Renal cortex interstitium (tissue), 15 donors: ENCODE measurements at places on chromosomes 11 and 22. TPM values are rescaled to one million over a fixed set of nuclear protein-coding genes. Genes with fewer than 3 reads are reported as not detected.

GRCh38 chr11:19460718-19461405 is 220.1 kb upstream of the E2F8 start:
- DNase-seq, result no peak

DNA sequence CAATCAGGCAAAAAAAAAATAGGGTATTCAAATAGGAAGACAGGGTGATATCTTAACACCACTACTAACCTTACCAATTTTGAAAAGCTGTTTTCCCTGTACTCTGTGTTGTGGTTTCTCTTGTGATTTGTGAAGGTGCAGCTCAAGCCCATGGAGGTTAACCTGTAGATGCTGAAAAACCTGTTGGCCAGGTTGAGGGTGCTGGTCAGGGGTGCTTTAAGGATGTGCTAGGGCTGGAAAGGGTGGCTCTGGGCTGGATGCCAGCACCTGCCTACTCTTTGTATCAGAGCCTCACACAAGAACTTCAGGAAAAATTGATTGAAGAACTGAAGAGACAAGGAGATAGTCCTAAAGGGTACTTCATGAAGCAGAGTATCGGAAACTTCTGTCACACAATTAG is 18.3 kb upstream of the OR5M8 start:
- DNase-seq, result no peak

DNA sequence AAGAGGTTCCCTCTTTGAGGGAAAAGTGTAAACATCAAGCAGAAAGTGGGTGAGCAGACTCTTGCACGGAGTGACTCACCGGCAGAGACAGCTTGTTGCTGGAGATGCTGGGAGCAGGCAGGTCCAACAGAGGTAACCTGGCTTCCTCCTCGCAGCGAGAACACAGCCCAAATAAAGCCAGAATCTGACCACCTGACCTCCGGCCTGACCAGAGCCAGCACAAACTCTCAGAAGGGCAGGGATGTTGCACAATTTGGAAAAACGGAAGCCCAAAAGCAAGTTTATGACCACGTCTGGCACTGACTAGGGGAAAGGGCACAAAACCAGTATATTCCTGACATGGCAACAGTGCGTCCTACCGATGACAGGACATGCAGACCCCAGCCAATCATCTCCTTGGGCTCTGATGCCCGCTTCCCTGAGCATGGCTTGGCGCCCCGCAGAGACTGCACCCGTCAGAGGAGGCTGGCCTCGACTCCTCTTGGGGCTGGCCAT is 5.4 kb downstream of the SMCO4 start:
- DNase-seq, result no peak

- no peak for DNase-seq
Measured at GRCh38 chr11:24005202-24005876, 491.5 kb upstream of the LUZP2 start.

DNA sequence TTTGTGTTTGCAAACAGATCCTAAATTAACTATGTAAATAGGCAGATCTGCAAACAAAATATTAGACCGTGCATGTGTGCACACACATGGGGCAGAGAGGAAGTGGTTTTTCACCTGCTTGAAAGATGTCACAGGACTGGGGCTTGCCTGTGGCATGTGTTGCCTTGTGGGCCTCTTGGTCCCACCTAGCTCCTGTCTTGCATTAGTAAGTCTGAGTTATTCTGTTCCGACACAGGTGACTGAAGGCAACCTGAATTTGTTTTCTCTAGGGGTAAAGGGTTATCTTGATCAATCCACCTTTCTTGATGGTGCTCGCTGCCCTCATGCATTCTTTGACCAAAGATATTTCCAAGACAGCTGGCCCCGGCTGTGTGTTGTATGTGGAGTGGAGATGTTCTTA is 667.5 kb downstream of the NTM start:
- DNase-seq, result no peak

- no peak for DNase-seq
Measured at GRCh38 chr11:114796954-114797721, 118.8 kb downstream of the NXPE2 start.

- DNase-seq, result no peak
Measured at GRCh38 chr11:64455456-64456261, 96.7 kb downstream of the RPS6KA4 start.

- no peak for DNase-seq
Measured at GRCh38 chr11:110094298-110095285, 1.4 kb downstream of the ZC3H12C start.

DNA sequence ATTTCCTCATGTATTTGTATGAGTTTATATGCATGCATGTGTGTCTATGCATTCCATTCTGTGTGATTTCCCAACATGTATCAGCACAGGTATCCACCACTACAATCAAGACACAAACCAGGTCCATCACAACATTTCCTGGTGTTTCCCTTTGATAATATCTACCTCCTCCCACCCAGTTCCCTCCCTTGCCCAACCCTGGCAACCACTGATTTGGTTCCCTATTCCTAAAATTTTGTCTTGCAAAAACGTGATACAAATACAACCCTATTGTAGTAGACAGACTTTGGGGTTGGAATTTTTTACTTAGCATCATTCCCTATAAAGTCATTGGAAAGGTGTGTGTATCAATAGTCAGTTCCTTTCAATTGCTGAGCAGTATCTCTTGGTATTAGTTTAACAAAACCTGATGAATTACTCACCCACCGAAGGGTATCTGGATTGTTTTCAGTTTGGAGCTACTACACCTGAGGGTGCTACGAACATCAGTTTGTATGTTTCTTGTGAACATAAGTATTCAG is 51.8 kb upstream of the IGLL5 start:
- no peak for DNase-seq

GRCh38 chr11:133403900-133404299 is 128.4 kb downstream of the OPCML start:
- DNase-seq, result no peak

GRCh38 chr22:43470253-43470652 is 58.4 kb downstream of the MPPED1 start:
- no peak for DNase-seq

GRCh38 chr11:32171445-32171844 is 80.6 kb downstream of the RCN1 start:
- no peak for DNase-seq

DNA sequence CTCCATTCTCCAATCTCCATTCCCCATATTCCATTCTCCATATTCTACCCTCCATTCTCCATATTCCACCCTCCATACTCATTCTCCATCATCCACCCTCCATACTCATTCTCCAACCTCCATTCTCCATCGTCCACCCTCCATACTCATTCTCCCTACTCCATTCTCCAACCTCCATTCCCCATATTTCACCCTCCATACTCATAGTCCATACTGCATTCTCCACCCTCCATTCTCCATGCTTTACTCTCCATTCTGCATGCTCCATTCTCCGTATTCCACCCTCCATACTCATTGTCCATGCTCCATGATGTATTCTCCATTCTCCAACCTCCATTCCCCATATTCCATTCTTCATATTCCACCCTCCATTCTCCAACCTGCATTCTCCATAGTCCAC is 44.3 kb upstream of the H19 start:
- no peak for DNase-seq

- DNase-seq, result peak; percentile 28
Measured at GRCh38 chr11:74311352-74311926, at the start of gene P4HA3. P4HA3 (minus strand) TSS chr11:74311640; CDS start chr11:74311611, 29 bp downstream.

- no peak for DNase-seq
Measured at GRCh38 chr11:72069200-72069599, 11.1 kb downstream of the NUMA1 start.

- DNase-seq, result no peak
Measured at GRCh38 chr11:35182317-35182939, 43.5 kb downstream of the CD44 start.

GRCh38 chr22:37636949-37637273 is 2.6 kb upstream of the SH3BP1 start:
- DNase-seq, result no peak

- no peak for DNase-seq
Measured at GRCh38 chr11:118924591-118925585, 838 bp downstream of the BCL9L start.

- no peak for DNase-seq
Measured at GRCh38 chr11:75481922-75482606, 43.7 kb downstream of the GDPD5 start.

- no peak for DNase-seq
Measured at GRCh38 chr22:16965560-16965959, 42.5 kb downstream of the GAB4 start.

DNA sequence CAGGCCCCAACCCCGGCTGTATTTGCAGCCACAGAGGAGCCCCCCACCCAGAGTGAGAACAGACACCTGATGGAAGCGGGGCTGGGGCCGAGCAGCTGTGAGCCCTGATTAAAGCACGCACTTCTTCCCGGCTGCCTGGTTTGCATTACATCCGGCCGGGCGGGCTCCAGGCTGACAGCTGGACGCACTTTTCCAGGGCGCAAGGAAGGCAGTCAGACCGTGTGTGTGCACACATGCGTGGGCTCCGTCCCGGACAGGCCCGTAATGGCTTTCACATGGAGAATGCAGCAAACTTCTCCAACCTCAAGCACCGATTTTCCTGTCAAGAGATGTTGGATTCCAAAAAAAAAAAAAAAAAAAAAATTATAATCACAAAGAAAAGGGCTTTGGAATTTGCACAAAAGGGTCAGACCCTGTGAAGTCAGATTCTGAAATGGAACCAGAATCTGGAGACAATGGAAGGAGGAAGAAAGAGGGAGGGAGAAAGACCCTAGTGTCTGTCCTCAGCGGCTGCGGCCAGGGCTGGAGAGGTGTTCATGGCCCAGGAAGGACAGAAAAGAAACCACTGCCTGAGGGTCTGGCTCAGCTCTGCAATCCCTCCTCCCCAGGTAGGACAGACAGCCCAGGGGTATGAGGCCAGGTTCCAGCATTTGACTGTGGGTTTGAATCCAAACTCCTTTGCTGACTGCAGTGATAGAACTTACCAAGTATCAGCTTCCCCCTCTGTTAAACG is 365.5 kb downstream of the MN1 start:
- DNase-seq, result peak; percentile 66

GRCh38 chr22:47540011-47540410 is 777.6 kb downstream of the TBC1D22A start:
- no peak for DNase-seq

GRCh38 chr11:128501632-128502549 is 85.5 kb downstream of the ETS1 start:
- DNase-seq, result no peak

- peak; percentile 88 for DNase-seq
Measured at GRCh38 chr22:50305923-50306566, 1.4 kb downstream of the PLXNB2 start.

DNA sequence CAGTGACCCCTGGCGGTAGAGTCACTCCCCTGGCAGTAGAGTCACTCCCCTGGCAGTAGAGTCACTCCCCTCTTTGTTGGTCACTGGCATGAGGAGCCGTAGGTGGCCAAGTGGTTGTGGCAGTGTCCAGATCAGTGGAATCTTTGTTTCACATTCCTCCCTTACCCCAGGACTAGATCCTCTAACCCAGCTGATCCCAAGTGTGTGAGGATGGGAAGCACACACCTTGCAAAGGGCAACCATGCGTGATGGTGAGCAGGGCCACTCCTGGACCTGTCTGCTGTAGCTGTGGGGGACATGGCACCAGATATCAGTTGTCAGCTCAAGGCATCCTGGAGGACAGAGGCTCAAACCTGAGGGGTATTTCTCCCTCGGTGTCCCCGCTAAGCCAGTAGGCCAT is 37.8 kb downstream of the OSBP2 start:
- DNase-seq, result no peak

GRCh38 chr11:15903246-15903645 is 453.1 kb downstream of the SOX6 start:
- no peak for DNase-seq

DNA sequence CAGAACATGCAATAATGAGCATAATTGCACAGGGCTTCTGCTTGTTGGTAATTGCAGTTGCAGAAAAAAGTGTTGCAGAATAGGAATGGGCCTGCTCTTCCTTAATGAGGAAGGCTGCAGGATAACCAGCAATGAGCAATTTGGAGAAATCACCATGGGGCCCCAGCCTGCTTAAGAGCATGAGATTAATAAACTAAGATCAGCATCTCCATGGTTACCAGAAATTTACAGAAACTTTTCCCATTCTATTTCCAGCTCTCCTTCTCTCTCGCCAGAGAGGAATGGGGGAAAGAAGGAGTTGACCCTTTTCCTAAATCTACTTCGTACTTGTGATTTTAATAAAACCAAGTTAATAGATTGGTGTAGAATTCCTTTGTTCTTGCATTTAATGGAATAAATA is 80.9 kb upstream of the CSNK2A3 start:
- no peak for DNase-seq

DNA sequence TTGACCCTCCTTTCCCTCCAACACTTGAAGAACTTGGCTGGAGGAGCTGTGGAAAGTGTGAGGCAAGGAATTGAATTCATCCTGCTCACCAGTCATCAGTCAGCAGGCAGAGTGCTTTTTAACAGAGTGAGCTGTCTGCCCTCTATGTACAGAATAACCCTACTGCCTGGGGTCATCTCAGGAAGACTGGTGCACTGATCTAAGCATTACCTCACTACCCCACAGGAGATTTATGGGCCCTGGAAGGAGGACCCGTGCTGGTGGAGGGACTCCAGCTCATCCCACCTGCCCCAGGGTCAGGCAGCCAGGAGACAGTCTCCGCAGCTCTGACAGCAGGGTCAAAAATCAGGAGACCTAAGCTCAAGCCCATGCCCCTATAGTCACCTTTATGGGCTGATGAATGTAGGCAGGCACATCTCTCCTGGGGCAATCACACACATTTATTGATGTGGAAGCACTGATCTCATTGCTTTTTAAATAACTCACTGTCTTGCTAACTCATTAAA is 270.8 kb upstream of the SESN3 start:
- no peak for DNase-seq

- DNase-seq, result no peak
Measured at GRCh38 chr11:65584723-65585171, 8.9 kb downstream of the EHBP1L1 start.

Gene PDGFB
- 15.9 TPM for polyA plus RNA-seq

Gene LMO1
- 0.25 TPM for polyA plus RNA-seq

Gene OR9I1
- polyA plus RNA-seq, result not detected

Gene TUB
- polyA plus RNA-seq, result 27.0 TPM

Gene CAVIN3
- polyA plus RNA-seq, result 19.8 TPM

Gene LZTR1
- 44.4 TPM for polyA plus RNA-seq

Gene RFPL3
- 0.18 TPM for polyA plus RNA-seq

Gene KDM4D
- 2.0 TPM for polyA plus RNA-seq

Gene DBX1
- polyA plus RNA-seq, result not detected

Gene PATE4
- polyA plus RNA-seq, result not detected

Gene MYO7A
- 2.7 TPM for polyA plus RNA-seq

Gene OR51B5
- polyA plus RNA-seq, result 0.56 TPM

Gene DNAJB13
- polyA plus RNA-seq, result 6.1 TPM

Gene ALDH3B2
- 1.6 TPM for polyA plus RNA-seq

Gene TLCD5
- 10.2 TPM for polyA plus RNA-seq
